ENCODE measurements at places on chromosomes 6 and 20.

GRCh38 chr6:50868466-50868865 is 49.8 kb downstream of the TFAP2B start:
- DNase-seq = no peak

- DNase-seq = no peak
Observed at GRCh38 chr20:37976887-37977286, 56.4 kb downstream of the TTI1 start.

GRCh38 chr6:142307963-142308748 is 6.3 kb downstream of the ADGRG6 start:
- DNase-seq = no peak

- no peak for DNase-seq
Observed at GRCh38 chr6:162626869-162627268, 100.7 kb downstream of the PRKN start.

DNA sequence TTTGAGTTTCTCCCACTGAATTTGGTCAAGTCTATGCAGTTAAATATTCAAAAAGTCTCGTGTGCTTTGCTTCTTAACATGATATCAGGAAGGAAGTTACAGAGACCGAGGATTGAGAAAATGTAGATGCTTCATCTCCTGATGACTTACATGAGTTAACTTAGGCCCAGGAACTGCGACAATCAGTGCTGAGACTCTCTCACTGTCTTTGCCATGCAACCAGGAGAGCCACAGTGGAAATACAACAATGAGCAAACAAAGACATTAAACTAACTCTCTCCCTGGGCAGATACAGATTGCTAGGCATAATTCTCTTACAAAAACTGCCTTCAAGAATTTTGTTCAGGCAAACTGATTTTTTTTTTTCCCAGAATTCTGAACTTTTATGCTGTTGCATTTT is 440.6 kb upstream of the EPHA7 start:
- DNase-seq = no peak

- DNase-seq = no peak
Observed at GRCh38 chr20:36306553-36307411, 643 bp downstream of the DLGAP4 start.

DNA sequence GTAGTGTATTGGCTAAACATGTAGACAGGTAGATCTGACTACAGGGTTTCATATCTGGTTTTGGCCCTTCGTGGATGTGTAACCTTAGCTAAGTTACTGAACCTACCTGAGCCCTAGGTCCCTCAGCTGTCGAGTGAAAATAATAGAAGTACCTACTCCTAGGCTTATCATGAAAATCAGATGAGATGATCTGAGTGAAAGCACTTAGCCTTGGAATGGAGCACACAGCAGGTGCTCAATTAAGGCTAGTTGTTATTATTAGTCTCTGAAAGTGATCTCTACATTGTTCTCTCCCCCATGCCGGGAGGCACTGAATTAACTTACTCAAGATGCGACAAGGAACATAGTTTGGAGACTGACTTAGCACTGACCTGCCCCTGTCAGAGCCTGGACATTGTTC is 174.7 kb upstream of the ZNF217 start:
- DNase-seq = no peak

DNA sequence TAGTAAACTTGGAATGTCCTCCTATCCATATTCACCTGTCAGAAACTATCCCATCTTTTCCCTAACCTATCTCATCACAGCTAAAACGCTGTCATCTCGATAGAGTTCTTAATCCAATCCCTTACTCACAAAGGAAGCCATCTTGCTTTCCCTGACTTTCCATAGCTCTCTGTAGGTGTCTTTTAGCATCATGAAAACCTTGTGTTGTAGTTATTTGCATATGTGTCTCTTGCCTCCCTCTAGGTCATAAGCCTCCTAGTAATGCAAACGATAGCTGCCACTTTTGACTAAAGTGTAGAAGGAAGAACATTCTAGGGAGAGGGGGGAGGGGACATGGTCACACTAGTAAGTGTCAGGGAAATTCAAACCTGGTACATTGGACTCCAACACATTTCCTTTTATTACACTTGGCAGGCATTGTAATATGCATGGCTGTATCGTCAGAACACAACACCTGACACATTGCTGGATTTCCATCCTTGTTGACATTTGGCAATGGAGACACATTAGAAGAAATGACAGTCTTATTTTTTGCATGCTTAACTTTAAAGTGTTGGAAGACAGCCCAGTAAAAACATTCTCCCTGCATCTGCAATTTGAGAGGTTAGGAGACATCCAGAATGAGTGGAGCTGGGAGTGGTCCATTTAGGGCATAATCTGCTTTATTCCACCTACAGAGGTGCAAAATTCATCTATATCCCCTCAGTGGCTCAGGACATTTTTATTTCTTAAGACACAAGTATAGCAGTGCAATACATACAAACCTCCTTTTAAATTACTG is 283.4 kb downstream of the HAO1 start:
- DNase-seq = no peak

DNA sequence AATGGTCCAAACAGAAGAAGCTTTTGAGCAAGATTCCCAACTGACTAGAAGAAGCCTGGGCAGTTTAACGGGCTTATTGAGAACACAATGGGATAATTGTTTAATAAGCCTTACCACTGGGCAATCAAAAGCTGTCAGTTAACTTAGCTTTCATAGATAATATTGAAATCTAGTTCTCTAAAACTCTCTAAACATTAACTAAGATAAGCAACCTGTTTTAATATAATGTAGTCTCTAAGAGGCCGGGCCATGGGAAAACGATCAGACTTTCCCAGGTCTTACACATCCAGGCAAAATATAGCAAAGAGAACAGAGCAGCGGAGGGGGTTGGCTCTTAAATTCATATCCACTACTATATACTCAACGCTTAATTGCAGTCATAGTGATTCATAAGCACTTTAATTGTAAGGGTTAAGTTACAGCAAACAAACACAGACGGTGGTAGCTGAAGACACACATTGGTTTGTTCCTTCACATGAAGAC is 128.0 kb upstream of the FAM83B start:
- no peak for DNase-seq

DNA sequence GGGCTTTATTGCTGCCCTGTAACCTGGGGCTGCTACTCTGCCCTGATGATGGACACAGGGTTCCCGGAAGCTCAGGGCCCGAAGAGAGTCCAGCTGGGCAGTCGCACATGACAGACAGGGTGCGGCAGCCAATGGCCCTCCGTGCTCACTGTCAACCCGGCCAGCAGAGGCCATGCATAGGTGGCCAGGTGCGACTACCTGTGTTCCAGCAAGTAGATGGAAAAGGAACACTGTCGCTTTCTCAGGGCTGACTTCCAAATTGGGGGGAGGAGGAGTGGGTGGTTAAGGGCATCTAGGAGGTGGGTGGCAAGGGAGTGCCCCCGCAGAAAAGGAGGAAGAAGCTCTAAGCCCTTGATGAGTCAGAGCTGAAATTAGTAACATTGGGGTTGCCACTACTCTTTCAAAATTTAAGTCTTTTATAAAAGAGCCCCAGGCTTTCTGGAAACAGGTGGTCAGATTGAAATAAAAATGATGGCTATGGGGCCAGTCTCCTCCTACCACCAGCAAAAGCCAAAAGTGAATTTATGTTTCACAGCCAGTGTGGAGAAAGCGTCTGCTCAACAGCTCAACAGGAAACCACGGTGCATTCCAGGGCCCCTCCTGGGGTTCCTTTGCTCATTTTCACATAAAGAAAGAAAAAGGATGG is 2.3 kb upstream of the RAMACL start:
- no peak for DNase-seq

GRCh38 chr20:50339466-50339901 is 148.9 kb downstream of the CEBPB start:
- no peak for DNase-seq

DNA sequence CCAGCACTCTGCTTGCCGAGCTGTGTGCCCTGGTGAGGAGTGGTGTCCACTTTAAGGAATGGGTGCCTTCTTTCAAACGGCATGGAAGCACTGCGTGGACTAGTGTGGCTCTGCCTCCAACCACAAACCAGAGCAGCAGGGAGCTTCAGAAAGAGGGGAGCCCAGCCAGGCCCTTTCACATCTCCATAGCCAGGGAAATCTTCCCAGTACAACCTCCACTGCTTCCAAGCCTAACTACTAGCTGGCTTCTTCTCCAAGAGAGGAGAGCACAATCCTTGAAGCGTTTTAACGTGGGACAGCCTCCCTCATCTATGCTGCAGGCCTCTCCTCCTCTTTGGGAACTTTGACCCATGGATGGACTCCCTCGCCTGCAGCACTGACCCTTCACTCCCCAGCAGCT is 26.7 kb downstream of the TNXB start:
- DNase-seq = no peak

DNA sequence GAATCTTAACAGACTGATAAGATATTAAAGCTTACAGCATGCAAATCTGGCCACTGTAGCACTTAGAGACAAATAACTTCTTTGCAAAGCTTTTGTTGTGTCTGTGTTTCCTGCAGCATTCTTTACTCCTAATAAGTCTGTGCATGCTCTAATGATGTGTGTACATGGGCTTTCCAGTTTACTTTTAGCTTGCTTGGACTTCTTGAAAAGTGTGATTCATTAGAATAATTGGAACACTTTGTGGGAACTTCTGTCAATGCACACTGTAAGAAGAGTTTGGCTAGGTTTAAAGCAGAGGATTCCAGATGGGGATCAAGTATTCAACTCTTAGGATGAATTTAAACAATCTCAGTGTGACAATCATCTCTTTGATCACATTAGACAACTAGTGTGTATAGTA is 22.1 kb upstream of the TINAG start:
- no peak for DNase-seq

DNA sequence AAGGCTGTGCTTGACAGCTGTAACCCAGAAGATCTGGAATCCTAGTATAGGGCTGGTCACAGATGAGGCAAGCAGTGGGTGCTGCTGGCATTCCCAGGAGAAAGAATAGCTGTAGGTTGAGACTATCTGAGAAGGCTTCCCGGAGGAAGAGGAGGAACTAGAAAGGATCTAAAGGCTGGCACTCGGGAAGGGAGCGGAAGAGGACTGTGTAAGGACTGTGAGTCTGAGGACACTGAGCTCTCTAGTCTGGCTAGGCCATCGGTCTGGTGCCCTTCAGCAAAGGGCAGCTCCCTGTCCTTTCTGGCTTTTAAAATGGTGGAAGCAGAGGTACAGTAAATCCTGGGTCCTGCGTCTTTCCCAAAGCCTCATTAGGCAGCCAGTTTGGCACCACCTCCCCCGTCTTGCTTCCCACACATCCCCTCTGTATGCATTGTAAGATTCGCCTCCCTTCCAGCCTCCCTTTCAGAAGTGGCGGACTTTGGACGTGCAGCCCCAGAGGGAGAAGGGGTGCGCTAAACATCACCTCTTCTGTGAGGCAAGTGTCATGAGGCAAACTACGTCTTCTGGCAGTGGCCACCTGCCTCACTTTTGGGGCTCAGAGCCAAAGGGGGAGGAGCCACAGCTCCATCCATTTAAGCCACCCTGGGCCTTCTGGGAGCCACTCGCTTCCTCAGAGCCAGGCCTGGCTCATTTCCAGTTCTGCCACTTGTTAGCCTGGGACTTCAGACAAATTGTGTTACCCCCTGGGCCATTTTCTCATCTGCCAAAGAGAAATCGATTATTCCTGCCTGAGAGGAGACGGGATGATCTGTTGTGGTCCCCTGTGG is 8.6 kb downstream of the SNPH start:
- peak; percentile 59 for DNase-seq

GRCh38 chr20:22561965-22562577 is 22.3 kb downstream of the FOXA2 start:
- DNase-seq = no peak

DNA sequence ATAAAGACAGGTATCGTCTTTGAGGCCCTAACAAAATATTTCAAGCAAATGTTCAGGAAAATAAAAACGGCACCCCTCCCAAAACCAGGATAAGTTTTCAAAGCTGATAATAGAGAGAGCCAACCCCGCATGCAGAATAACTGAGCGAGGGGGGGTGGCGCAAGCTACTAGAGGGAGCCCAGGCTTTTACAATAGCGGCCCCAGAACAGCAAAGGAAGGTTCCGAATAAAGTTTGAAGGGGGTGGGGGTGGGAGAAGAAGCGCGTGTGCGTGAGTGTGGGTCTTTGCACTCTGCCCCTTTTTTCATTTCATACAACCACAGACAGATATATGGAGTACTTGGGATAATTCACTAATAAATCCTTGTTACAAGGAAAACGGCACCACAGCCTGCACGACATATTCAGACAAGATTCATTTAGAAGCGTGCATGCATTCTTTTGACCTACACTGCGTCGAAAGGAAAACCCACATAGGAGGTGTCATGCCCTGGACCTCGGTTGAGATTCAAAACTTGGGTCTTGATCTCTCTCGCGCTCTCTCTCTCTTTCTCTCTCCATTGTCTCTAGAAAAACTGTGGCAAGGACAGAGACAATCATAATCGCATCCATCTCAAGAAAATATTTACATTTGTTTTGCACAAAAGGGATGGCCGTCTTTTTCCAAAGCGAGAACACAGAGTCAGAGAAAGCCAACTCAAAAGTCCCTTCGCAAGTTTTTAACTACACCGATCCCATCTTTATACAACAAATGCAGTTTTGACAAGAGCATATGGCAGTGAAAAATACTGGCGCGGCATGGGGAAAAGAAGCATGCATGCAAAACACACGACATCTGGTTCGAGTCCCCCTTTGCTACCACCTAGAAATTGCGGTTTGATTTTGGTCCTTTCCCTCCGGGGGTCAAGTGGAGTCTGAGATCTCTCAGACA is 1.6 kb downstream of the OLIG3 start:
- DNase-seq = no peak

GRCh38 chr6:28105245-28105639 is 19.2 kb upstream of the ZSCAN16 start:
- DNase-seq = no peak
